Tibial nerve (tissue), 4 donors: ENCODE measurements at places on chromosomes 6 and 20. TPM values are rescaled to one million over a fixed set of nuclear protein-coding genes. Genes with fewer than 3 reads are reported as not detected.

Gene NR2E1
- total RNA-seq = not detected

Gene TPX2
- total RNA-seq = 0.59 TPM

Gene SIRPA
- total RNA-seq = 45.3 TPM

Gene ANKRD6
- total RNA-seq = 13.8 TPM

Gene ACTL10
- 3.9 TPM for total RNA-seq

Gene BLCAP
- 48.3 TPM for total RNA-seq

Gene HLA-DPA1
- total RNA-seq = 135 TPM

Gene GABRR1
- total RNA-seq = not detected

Gene OR2J1
- not detected for total RNA-seq

DNA sequence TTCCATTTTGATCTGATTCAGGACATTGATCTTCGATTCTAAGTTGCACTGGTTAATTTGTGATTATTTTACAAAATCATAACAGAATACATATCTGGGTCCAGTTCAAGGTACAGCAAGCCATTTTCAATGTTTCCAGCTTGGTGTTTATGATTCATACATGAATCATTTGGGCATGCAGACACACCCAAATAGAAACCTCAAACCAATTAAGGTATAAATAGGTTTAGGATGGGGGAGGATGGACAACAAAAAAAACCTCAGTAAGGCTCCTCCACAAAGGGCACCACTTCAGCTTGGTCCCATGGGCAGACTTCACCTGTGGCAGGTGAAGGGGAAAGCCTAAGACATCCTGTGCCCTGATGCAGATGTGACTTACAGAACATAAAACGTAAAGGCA is 192.7 kb downstream of the KHDC1L start:
- no peak overlapping the region for H3K4me3 ChIP-seq
- no peaks in the 10 kb centered on the region for H3K36me3 ChIP-seq
- no peak for DNase-seq
- no peak overlapping the region for H3K27ac ChIP-seq
- no peaks in the 10 kb centered on the region for H3K27me3 ChIP-seq

DNA sequence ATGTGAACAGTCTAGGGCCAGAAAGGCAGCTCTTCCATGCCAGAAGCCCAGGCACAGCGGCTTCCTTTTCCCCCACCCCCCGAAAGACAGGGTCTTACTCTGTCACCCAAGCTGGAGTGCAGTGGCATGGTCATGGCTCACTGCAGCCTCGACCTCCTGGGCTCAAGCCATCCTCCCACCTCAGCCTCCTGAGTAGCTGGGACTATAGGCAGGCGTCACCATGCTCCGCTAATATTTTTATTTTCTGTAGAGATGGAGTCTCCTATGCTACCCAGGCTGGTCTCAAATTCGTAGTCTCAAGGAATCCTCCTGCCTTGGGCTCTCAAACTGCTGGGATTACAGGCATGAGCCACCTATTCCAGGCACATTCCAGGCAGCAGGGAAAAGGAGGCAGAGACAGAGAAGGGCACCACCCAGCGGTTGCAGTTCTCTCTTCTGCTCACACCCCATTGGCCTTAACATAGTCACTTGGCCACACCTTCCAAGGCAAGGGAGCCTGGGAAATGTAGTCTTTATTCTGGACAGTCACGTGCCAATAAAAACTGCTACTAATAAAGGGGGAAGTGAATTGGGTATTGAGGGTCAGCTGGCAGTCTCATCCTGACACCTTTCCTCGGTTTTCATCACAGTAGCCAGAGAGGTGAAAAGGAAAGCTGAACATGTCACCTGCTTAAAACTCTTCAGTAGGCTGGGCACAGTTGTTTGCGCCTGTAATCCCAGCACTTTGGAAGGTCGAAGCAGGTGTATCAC is 205.9 kb downstream of the ZMYND8 start:
- no peaks in the 10 kb centered on the region for H3K4me1 ChIP-seq
- no peak overlapping the region for H3K27ac ChIP-seq
- H3K27me3 ChIP-seq = no peaks in the 10 kb centered on the region
- H3K4me3 ChIP-seq = no peak overlapping the region
- no peaks in the 10 kb centered on the region for H3K36me3 ChIP-seq

DNA sequence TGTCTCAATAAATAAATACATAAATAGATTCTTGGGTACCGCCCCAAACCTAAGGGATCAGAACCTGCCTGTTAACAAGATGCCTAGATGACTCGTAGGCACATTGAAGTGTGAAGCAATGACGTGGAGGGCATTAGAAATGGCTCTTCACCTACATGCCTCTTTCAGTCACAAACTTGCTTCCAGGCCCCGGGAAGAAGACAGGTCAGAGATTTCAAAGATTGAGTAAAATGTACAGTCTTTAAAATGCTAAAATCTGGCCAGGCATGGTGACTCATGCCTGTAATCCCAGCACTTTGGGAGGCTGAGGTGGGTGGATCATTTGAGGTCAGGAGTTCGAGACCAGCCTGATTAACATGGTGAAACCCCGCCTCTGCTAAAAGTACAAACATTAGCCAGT is 480.8 kb upstream of the JARID2 start:
- no peak for DNase-seq
- no peaks in the 10 kb centered on the region for H3K36me3 ChIP-seq
- H3K4me3 ChIP-seq = no peak overlapping the region
- H3K27me3 ChIP-seq = no peaks in the 10 kb centered on the region
- H3K4me1 ChIP-seq = no peaks in the 10 kb centered on the region
- H3K27ac ChIP-seq = no peak overlapping the region

DNA sequence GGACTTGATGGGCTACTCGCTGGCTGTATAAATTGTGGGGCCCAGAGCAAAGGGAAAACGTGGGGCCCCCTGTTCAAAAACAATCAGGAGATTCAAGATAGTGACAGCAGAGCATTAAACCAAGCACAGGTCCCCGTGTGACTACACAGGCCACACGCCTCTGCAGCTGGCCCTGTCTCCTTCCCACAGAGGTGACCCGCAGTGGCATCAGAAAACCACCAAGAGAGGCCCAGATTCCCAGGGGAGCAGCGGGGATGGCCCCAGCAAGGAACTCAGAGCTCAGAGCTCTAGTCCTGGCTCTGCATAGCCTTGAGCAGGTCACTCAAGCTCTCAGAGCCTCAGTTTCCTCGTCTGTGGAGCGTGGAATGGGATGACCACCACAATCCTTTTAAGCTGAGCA is 57.6 kb downstream of the CPNE5 start:
- H3K27me3 ChIP-seq = peaks cover 12% of the 10 kb centered on the region
- DNase-seq = no peak
- no peaks in the 10 kb centered on the region for H3K36me3 ChIP-seq
- no peak overlapping the region for H3K27ac ChIP-seq
- H3K4me1 ChIP-seq = no peaks in the 10 kb centered on the region
- H3K4me3 ChIP-seq = no peak overlapping the region

DNA sequence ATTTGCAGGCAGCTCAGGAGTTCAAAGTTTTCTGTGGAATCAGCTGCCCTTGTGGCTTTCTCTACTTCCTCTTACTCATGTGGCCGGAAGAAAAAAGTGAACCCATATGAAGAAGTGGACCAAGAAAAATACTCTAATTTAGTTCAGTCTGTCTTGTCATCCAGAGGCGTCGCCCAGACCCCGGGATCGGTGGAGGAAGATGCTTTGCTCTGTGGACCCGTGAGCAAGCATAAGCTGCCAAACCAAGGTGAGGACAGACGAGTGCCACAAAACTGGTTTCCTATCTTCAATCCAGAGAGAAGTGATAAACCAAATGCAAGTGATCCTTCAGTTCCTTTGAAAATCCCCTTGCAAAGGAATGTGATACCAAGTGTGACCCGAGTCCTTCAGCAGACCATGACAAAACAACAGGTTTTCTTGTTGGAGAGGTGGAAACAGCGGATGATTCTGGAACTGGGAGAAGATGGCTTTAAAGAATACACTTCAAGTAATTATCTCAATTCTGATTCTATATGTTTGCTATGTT is 1.1 kb downstream of the MGME1 start:
- H3K27me3 ChIP-seq = no peaks in the 10 kb centered on the region
- no peaks in the 10 kb centered on the region for H3K36me3 ChIP-seq
- peak overlapping the region; percentile 90 for H3K4me3 ChIP-seq
- DNase-seq = no peak
- peaks cover 72% of the 10 kb centered on the region for H3K4me1 ChIP-seq

DNA sequence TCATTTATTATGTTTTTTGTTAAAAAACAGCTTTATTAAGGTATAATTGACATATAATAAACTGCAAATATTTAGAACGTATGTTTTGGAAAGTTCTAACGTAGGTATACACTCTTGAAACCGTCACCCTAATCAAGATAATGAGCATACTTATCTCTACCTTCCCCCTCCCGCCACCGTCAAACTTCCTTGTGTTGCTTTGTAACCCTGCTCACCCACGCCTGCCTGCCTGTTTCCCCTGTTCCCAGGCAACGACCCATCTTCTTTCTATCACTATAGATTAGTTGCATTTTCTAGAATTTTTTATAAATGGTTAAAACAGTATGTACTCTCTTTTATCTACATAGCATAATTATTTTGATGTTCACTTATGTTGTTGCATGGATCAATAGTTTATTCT is 33.5 kb upstream of the GCLC start:
- H3K36me3 ChIP-seq = no peaks in the 10 kb centered on the region
- H3K27me3 ChIP-seq = no peaks in the 10 kb centered on the region
- H3K4me1 ChIP-seq = no peaks in the 10 kb centered on the region
- no peak for DNase-seq

DNA sequence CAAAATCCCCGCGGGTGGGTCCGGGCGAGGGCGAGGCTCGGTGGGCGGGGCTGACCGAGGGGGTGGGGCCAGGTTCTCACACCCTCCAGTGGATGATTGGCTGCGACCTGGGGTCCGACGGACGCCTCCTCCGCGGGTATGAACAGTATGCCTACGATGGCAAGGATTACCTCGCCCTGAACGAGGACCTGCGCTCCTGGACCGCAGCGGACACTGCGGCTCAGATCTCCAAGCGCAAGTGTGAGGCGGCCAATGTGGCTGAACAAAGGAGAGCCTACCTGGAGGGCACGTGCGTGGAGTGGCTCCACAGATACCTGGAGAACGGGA is 809 bp downstream of the HLA-G start:
- H3K36me3 ChIP-seq = no peaks in the 10 kb centered on the region
- peaks cover 7% of the 10 kb centered on the region for H3K4me1 ChIP-seq
- H3K4me3 ChIP-seq = peak overlapping the region; percentile 29

GRCh38 chr6:2900821-2901644 is 2.1 kb downstream of the SERPINB9 start:
- peak overlapping the region; percentile 83 for H3K4me3 ChIP-seq
- peaks cover 28% of the 10 kb centered on the region for H3K4me1 ChIP-seq
- H3K36me3 ChIP-seq = peaks cover 6% of the 10 kb centered on the region

GRCh38 chr6:147675281-147675680 is 166.8 kb downstream of the SAMD5 start:
- no peaks in the 10 kb centered on the region for H3K27me3 ChIP-seq
- no peak overlapping the region for H3K4me3 ChIP-seq
- H3K27ac ChIP-seq = no peak overlapping the region
- no peaks in the 10 kb centered on the region for H3K4me1 ChIP-seq

DNA sequence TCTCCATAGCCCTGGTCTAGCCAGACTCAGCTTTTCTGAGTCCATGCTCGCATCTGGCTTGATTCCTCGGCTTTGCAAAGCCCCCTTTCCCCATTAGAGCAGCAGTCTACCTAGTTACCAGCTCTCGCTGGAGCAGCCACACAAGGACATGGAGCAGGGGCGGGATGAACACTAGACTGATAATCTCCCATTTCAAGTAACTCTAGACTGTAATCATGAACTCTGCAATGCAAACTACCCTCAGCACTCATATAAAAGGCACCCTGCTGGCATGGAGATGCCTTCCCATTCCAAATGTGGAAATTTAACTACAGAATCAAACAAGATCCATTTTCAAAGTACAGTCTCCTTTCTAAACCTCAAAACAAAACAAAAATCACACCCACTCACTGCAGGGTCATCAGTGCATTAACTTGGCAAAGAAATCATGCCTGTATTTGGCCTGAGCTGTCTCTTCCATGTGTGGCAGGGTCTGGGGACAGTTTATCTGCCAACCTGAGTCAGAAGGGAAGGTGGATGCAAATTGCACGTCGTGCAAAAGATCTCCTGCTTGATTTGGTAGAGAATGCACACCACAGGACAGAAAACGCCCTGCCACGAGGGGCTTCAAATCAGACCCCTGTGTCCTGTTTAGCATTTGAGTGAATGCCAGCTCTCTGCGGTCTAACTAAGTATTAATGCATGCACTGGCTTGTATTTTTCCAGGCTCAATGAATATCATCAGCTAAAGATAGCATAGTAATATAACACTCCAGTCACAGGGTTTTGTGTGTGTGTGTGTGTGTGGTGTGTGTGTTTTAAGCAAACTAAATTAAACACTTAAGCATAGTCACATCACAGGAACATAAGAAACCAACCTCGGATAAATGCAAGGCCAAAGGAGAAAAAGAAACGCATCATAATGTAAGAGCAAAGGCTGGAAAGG is 85.3 kb downstream of the MYLK4 start:
- no peak overlapping the region for H3K27ac ChIP-seq
- H3K4me1 ChIP-seq = no peaks in the 10 kb centered on the region
- no peaks in the 10 kb centered on the region for H3K36me3 ChIP-seq
- H3K27me3 ChIP-seq = no peaks in the 10 kb centered on the region

DNA sequence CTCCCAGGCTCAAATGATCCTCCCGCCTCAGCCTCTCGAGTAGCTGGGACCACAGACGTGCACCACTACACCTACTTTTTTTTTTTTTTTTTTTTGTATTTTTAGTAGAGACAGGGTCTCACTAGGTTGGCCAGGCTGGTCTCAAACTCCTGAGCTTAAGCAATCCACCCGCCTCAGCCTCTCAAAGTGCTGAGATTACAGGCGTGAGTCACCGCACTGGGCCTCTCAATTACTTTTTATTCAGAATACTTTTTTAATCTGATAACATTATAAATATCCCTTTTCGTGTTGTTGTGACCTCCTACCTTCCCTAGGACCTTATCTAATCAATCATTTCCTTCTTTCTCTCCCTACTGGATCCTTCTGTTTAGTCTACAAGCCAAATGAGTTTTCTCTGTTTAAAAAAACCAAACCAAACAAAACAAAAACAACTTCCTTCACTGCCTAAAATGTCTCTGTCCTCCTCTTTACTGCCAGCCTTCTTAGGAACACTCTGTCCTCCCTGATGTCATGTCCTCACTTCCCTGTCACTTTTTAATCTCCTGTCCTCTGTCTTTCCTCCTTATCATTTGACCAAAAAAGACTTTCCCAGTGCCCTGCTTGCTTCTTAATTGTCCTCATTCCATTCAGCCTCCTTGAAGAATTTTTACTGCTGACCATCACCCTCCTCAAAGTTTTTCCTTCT is 85.0 kb downstream of the CAP2 start:
- no peak overlapping the region for H3K4me3 ChIP-seq
- no peaks in the 10 kb centered on the region for H3K36me3 ChIP-seq
- no peaks in the 10 kb centered on the region for H3K27me3 ChIP-seq
- no peak overlapping the region for H3K27ac ChIP-seq

GRCh38 chr20:44465001-44465560 is 10.6 kb upstream of the TTPAL start:
- no peaks in the 10 kb centered on the region for H3K36me3 ChIP-seq
- no peaks in the 10 kb centered on the region for H3K27me3 ChIP-seq
- peaks cover 11% of the 10 kb centered on the region for H3K4me1 ChIP-seq
- no peak overlapping the region for H3K4me3 ChIP-seq
- H3K27ac ChIP-seq = no peak overlapping the region

GRCh38 chr20:53804920-53805894 is 211.6 kb upstream of the ZNF217 start:
- no peak overlapping the region for H3K4me3 ChIP-seq
- DNase-seq = no peak
- H3K4me1 ChIP-seq = no peaks in the 10 kb centered on the region
- H3K27ac ChIP-seq = no peak overlapping the region

GRCh38 chr20:60395991-60396390 is 437.8 kb downstream of the CDH26 start:
- no peak overlapping the region for H3K27ac ChIP-seq
- H3K27me3 ChIP-seq = no peaks in the 10 kb centered on the region
- DNase-seq = no peak
- no peak overlapping the region for H3K4me3 ChIP-seq
- no peaks in the 10 kb centered on the region for H3K36me3 ChIP-seq
- no peaks in the 10 kb centered on the region for H3K4me1 ChIP-seq

- no peak for DNase-seq
- H3K27me3 ChIP-seq = no peaks in the 10 kb centered on the region
- no peak overlapping the region for H3K27ac ChIP-seq
These were observed 107.6 kb upstream of the MAP3K4 start for GRCh38 chr6:160883999-160884398.
